Naive B cell (primary cell): ENCODE measurements at places on chromosomes 7 and 10.

DNA sequence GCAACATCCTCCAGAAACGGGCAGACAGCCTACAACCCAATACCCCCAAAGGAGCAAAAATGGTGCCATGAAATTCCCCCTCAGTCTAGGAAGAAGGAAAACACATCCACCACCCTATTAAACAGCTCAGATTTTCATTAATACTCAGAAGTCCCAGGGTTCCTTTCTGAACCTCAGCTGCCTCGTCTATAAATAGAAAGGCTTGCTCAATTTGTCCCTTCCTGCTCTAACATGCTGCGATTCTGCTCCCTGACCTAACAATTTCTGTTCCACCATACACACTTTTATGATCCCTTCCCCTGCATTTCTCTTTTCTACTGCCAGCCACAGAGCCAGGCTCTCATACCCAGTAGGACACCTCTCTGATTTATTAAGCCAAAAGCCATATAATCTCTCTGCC, 68.1 kb downstream of the MTERF1 start:
- no peak for DNase-seq

DNA sequence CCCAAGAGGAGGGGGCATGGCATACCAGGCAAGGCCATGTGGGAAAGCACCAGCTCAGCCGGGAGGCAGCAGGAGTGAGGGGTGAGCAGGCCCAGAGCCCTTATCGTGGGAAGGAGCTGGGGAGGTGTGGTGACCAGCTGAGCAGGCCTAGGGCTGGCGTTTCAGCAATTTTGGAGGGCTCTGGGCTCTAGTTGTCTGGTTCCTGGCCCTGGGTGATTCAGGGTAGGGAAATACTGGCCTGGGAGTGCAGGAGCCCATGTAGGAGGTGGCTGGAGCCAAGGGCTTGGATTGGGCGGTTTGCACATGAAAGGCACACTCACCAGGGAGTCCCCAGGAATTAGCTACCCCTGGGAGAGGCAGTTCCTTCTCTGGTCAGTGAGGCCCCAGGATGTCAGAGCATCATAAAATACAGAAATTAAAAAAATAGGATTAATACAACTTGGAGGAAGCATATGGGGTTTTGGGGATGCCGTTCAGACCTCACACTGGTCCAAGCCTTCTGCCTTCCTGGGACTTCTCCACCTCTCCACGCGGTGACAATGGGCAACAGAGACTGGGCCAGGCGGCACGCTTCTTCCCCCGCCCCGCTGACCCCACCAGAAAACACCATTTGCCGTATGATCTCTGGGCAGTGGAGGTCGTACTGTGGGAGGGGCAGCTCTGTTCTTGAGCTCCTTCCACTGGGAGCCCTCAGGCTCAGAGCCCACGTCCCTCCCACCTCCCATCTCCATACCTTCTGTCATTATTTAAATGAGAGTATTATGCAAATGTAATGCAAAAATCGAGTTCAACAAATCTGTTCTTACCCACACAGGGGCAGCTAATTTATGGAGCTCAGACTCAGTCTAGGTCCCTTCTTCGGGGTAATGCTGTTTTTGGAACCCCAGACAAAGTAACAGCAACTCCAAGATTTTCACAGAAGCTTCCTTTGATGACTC, 133.0 kb upstream of the FAM20C start:
- no peak for DNase-seq

DNA sequence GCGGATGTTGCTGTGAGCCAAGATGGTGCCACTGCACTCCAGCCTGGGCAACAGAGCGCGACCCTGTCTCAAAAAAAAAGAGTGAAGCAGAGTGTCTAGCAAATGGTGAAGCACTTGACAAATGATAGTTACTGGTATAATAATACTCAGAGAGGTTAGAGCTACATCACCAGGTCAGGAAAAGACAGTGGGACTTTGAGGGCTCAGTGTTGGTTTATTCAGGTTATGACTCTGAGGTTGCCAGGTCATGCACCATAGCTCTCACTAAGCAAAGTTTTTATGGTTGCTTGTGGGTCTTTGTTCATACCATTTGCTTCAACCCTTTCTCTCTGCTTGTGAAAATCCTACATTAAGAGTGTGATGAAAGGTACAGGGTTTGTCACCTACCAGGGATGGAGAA, 13.6 kb downstream of the MRPS33 start:
- DNase-seq, result no peak

DNA sequence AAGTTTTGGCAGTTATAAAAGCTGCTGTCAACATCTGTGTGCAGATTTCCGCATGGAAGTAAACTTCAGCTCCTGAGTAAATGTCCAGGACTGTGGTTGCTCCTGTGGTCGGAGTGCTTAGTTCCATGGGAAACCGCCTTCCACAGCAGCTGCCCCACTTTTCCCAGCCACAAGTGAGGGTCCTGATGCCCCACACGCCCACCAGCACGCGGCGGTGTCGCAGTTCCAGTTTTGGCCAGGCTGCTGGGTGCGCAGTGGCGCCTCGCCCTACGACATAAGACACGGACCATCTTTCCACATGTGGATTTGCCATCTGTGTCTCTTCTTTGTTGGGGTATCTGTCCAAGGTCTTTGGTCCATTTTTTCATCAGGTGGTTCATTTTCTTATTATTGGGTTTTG, 167.1 kb downstream of the DIP2C start:
- DNase-seq, result no peak

- no peak for DNase-seq
These were observed 137.4 kb upstream of the RNF32 start for GRCh38 chr7:156503196-156503595.

DNA sequence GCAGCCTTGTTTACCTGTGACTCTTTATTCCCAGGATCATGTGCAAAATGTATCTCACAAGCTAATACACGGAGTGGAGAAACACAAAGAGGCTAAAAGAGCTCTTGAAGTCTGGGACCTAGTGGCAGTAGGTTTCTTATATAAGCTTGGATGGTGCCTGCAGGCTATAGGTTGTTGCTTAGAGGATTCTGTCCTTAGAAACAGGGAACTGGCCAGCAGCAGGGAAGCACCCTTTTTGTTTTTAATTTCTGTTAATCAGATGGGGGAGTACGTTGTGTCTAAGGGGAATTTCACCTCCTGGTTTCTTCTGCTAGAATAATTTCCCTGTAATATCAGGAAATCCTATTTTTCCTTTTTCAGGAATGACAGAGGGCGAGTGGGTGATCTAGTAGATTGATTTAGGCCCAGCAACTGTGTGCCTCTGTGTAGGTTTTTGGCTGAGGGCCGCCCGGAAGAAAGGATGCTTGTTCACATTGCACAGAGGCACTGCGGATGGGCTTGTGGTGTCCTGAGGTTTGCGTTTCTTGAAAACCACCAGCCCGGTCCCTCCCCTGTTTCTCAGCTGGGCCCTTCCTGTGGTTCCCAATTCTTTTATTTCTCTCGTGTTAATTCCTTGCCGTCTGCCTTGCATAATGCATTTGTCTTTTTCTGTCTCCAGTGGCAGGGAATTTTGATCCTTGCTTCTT, 158.0 kb downstream of the CAMK1D start:
- DNase-seq, result no peak

GRCh38 chr7:114825423-114825951, 96.4 kb upstream of the MDFIC start:
- no peak for DNase-seq
